Upper lobe of left lung (tissue), 6 donors: ENCODE measurements at places on chromosomes 11 and 22.
A peak's percentile ranks its signal among the peaks of the same experiment; 100 is the strongest.

DNA sequence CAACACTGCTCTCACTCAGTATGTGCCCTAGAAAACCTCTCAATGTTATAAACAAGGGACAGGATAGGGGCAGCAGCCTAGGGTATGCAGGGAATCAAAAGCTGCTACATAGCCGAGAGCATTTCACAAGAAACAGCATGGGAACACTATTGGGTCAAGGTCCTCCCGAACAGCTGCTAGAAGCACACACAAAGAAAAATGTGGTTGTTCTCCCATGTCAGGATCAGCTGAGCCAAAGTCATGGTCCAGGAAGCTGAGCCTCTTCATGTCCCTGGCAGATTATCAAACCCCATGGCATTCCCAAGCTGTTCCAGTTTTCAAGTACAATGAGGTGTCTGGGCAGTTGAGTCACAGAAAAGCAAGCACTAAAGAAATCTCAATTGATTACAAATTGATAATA, 21.0 kb upstream of the GDPD4 start:
- no peak for DNase-seq

DNA sequence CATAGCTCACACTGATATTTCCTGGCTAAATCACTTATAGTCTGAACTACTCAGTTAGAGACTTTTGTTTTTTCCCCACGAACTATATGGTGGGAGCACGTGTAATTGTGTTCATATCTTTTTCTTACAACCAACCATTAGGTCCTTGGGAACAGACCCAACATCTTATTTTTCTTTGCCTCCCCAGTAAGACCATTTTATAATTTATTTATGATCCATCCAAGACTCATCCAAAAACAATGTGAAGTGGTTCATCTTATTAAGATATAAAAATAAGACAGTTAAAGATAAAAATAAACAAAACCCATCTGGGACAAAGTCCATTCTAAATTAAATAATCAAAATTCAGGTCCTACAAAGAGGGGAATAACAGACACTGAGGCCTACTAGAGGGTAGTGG, 90.8 kb downstream of the FAM168A start:
- DNase-seq = no peak

GRCh38 chr11:105856954-105857353, 165.1 kb downstream of the MSANTD4 start:
- DNase-seq = no peak

DNA sequence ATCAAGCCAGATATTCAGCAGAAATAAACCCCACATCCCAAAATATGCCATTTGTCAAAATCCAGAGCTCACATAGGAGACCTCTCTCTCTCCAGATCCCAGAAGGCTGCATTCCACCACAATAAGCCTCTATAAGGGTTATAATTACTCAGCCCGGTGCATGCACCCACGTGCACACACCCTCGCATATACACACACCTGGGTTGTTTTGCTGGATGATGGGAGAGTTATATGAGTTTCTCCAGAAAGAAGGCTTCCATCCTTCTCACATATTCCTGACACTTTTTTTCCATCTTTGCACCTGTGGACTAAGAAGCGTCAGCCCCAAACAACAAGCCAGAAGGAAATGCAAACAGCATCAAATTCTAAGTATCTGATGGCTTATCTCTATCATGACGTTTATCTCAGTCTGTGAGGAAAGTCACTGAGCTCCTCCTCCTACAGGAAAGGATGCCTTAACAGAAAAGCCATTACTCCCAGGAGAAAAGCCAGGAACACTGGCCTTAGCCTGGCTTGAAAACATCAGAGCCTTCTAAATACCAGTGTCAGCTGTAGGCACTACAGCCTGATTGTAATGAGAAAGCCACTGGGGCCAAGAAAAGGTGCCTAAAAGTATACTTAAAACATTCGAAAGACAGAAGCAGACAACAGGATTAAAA, 253.2 kb downstream of the LARGE1 start:
- DNase-seq = no peak

- DNase-seq = no peak
Observed at GRCh38 chr22:22820076-22820475, 67.5 kb upstream of the IGLL5 start.

GRCh38 chr11:29190313-29190712, 826.5 kb downstream of the KCNA4 start:
- no peak for DNase-seq

- DNase-seq = no peak
Observed at GRCh38 chr11:114138411-114138810, 78.9 kb downstream of the ZBTB16 start.

- peak; percentile 71 for DNase-seq
Observed at GRCh38 chr11:128895526-128895925, 4.4 kb downstream of the KCNJ5 start.

DNA sequence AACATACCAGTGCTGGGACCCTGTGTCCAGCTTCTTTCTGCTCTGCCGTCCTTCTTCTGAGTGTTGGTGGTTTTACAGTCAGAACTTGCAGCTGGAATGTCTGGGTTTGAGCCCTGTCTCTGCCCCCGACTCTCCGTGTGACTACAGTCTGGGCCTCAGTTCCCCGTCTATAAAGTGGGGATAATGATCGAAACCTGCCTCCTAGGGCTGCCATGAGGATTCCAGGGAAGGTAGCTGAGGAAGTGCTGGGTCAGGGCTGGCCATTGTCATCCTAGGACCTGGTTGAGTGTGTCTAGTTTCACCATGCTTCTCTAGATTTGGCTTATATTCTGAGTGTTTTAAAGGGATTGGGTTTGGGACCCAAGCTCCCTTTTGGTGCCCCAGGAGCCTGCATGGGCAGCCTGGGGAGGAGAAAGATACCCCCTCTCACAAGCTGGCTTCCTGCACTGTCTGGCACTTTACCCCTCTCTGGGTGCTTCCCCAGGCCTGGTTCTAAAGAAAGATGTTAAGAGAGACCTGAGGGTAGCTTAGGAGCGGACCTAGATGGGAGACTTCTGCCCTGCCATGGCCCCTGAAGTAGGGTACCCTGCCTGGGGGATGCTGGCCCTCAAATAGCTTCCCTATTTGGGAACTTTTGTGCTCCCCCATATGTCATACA, 49.9 kb downstream of the TSPAN18 start:
- DNase-seq = no peak
